ENCODE measurements at places on chromosomes 4 and X.

DNA sequence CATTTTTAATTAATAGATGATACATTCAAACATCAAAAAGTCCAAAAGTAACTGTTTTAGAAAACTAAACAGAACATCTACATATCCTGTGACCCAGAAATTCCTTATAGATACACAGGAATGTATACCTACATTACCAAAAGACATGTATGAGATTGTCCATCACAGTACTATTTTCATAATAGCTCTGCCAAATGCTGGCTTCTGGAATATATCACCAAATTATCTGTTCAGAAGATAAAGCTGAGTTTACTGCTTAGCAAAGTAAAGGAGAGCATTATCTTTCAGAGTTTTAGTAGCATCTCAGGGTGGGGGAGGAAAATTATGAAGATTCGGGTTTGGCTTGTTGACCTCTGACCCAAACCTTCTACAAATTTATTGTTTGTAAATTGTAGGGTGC, 368.9 kb upstream of the SLC7A11 start:
- DNase-seq = no peak

DNA sequence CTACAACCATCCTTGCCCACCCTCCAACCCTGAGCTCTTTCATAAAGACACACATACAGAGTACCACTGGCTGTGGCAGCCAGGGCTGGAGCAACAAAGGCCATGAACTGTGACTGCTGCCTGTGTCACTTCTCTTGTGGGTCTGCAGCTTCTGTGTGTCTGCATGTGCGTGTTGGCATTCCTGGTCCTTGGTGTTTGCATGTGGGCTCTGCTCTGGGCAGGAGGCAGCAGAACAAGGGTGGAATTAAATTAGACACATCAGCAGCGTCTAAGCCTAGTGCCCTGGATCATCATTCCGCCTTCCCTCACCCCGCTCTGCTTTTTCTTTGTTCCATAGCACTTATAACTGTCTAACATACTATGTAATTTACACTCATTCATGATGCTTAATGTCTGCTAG, 157.7 kb downstream of the MGST2 start:
- DNase-seq = no peak

- DNase-seq = no peak
These were observed 28.2 kb downstream of the SMARCAD1 start for GRCh38 chr4:94235825-94236224.

- no peak for DNase-seq
These were observed 1034.2 kb upstream of the PCDH10 start for GRCh38 chr4:132114885-132115284.

GRCh38 chr4:3713817-3714641, 52.2 kb upstream of the ADRA2C start:
- no peak for DNase-seq

- DNase-seq = no peak
These were observed 10.2 kb upstream of the N4BP2 start for GRCh38 chr4:40046311-40046980.

GRCh38 chr4:138599965-138600364, 357.8 kb upstream of the SLC7A11 start:
- no peak for DNase-seq

DNA sequence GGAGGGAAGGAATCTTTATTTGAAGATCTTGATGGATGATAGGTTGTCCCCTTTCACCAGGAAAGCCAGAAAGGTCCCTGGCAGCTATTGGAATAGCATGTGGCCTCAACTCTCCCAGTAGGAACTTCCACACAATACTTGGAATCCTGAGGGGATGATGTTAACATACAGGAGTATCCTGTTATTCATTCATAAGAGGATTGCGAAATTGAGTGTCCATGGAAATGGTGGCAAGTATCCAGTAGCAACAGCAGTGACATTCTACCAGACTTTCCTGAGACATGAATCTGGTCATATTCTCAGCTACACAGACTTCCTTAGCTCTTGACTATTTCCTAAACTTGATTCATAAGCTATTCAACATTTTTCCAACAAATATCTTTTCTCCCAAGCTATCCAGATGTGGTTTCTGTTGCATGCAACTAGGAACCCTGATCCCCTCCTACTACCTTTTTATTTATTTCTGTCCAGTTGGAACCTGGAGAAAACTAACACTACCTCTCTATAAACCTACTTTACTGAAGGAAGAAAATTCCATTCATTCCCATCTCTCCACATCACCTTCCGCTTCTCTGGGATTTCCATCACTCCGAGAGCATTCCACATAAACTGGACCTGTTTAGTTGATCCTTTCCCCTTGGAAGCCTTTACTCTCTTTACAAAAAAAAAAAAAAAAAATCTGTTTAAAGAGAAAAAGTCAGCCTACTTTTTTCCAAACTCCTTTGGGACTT, 101.8 kb downstream of the ANXA5 start:
- DNase-seq = no peak

DNA sequence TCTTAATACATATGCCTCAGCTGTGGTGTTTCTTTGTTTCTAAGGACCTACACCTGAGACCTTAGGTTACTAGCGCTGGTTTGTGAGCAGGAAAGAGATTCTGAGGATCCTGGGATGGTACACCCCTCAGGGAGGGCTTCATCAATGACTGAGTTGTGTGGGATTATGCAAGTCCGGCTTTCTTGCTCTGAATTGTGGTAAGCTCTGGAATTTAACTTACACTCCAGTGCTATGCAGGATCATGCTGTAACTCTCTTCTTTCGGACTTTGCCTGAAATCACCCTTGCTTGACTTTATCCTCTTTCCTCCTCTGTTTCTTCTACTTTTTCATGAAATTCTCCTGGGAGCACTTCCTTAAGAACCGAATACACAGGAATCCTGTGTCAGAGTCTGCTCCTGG, 431.5 kb upstream of the BOD1L1 start:
- DNase-seq = no peak

- DNase-seq = no peak
These were observed 92.6 kb upstream of the MAPK10 start for GRCh38 chr4:86452422-86452891.

GRCh38 chr4:188903986-188904385, 764.7 kb downstream of the TRIML1 start:
- no peak for DNase-seq

- DNase-seq = no peak
These were observed 70.2 kb downstream of the AR start for GRCh38 chrX:67613996-67614395.

- no peak for DNase-seq
These were observed 103.9 kb upstream of the FAT1 start for GRCh38 chr4:186827534-186827897.

GRCh38 chr4:161522031-161522430, 641.8 kb downstream of the FSTL5 start:
- DNase-seq = no peak

- no peak for DNase-seq
These were observed 113.3 kb downstream of the EFNB1 start for GRCh38 chrX:68942104-68942503.

GRCh38 chr4:80188457-80188800, 8.9 kb upstream of the PRDM8 start:
- DNase-seq = no peak

GRCh38 chr4:48024522-48024921, 8.0 kb downstream of the NIPAL1 start:
- DNase-seq = no peak

- DNase-seq = no peak
These were observed 196.3 kb downstream of the GPAT3 start for GRCh38 chr4:83732114-83732635.
